ENCODE measurements at places on chromosomes 1 and 21.

- DNase-seq, result no peak
Measured at GRCh38 chr1:14067711-14068110, 367.7 kb downstream of the PRDM2 start.

DNA sequence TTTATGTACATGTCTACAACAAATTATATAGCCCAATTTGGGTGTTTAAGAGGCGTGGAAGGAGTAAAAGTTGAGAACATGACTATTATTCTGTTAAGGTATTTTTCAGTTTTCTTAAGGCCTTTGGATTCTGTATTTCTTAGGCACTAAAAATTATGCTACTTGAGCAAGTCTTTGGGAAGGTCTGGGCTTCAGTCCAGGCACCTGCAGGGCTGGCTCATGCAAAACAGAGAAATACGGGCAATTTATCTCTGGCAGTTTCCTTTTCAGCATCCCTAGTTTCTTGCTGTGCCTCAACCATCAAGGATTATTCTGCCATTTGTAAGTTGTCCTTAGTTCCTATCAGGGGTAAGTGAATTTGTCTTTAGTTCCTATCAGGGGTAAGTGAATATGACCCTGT, 358.8 kb upstream of the B3GALT2 start:
- DNase-seq, result no peak

GRCh38 chr1:218837051-218837450, 336.6 kb upstream of the LYPLAL1 start:
- DNase-seq, result no peak

DNA sequence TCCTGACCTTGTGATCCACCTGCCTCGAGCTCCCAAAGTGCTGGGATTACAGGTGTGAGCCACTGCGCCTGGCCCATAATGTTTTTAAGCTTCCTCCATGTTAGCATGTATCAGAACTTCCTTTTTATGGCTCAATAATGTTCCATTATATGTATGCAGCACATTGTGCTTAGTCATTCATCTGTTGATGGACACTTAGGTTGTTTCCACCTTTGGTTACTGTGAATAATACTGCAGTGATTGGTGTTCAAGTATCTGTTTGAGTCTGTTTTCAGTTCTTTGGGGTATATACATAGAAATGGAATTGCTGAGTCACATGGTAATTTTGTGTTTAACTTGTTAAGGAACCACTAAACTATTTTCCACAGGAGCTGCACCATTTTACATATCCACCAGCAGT, 17.7 kb downstream of the CMPK1 start:
- DNase-seq, result no peak

- no peak for DNase-seq
Measured at GRCh38 chr1:15038232-15039016, 115.1 kb upstream of the TMEM51 start.

- no peak for DNase-seq
Measured at GRCh38 chr1:5659606-5660005, 332.6 kb downstream of the NPHP4 start.

GRCh38 chr21:39675993-39676661, 63.4 kb downstream of the B3GALT5 start:
- DNase-seq, result peak; percentile 29

DNA sequence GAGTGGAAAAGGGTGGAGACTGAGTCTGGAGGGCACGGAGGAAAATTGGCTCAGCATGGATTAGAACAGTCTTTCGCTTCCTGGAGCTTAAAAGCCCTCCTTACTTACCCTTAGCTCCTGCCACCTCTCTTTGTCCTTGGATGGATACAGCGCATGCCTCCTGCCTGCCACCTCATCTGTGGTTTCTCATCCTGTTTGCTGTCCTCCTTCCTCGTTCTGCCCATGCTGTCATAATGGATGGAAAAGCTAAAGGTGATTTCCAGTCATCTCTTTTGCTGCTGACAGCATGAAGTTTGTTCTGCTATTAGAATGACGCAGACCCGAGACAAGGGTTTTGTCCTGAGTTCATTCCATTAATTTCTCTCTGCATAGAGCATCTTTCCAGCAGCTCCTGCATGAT, 425.9 kb downstream of the KIF26B start:
- no peak for DNase-seq

GRCh38 chr1:83065952-83066727, 932.8 kb downstream of the TTLL7 start:
- DNase-seq, result no peak

GRCh38 chr1:192817246-192817645, 8.4 kb downstream of the RGS2 start:
- no peak for DNase-seq

DNA sequence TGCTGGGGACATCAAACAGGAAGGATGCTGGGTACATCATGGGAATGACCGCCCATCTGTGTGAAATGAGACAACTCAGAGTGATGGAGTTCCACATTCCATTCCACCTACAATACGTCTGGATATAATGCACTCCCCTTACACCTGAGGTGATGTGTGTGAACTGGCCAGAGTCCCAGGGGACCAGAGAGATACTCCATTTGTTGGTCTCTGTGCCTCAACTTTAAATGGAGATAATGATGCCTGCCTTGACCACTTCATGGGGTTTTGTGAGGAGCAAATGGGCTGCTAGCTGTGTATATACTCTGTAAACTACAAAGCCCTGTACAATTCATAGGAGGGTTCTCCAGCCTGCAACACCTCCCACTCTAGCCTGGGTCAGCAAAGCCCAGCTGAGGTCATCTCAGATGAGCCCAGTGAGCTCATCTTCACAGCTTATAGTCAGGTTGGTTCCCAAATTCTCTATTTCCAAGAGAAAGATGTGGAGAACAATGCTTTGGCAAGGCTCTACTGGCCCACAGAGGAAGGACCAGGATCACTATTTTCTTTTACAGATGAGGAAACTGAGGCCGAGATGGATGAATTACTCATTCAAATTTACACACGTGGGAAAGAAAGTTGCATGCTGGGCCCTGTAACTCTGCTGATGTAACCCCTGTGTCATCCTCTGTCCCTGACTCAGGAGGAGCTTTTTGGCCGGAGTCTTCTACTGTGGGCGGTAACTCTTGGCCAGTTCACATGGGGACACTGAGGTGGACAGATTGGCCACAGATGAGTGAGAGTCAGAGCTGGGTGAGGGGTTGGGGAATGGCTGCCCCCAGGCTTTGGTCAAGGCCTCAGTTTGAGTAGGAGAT, 105.6 kb upstream of the GCLM start:
- DNase-seq, result no peak

GRCh38 chr21:28602546-28602945, 390.1 kb downstream of the LTN1 start:
- DNase-seq, result no peak

GRCh38 chr21:8990326-8991087, 1530.9 kb upstream of the TPTE start:
- no peak for DNase-seq

DNA sequence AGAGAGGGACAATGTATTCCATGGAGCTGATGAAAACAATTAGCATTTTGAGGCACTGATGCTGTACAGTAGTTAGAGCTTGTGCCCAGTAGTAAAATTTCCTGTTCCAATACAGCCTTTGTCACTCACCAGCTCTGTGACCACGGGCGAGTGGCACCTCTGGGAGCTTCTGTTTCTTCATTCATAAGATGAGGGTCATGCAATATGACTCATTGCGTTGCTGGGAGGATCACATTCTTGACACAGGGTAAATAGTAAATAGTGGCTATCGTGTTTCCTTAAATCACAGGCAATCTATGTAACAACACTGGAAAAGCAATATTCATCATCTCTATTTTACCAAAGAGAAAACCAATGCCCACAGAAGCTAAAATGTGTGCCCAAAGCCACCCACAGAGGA, 4.5 kb upstream of the LRRC52 start:
- no peak for DNase-seq

- no peak for DNase-seq
Measured at GRCh38 chr1:9615316-9616063, 26.8 kb downstream of the TMEM201 start.

DNA sequence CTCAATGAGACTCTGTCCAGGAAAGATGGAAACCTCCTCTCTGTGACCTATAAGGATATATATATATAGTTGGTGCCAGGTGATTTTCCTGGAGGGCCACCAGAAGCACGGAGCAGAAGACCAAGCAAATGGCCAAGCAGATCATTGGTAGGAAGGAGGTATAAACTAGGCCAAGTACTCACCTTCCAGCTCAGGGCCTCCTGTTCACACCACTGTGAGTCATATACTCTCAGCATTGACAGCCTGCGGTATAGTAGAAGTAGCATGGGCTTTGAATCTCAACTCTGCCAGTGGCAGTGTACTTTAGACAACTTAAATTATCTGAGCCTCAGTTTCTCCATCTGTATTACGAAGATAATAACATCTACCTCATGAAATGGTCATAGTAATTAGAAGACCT, 15.4 kb downstream of the IL12RB2 start:
- no peak for DNase-seq

- no peak for DNase-seq
Measured at GRCh38 chr1:245978915-245979314, 528.2 kb downstream of the SMYD3 start.

DNA sequence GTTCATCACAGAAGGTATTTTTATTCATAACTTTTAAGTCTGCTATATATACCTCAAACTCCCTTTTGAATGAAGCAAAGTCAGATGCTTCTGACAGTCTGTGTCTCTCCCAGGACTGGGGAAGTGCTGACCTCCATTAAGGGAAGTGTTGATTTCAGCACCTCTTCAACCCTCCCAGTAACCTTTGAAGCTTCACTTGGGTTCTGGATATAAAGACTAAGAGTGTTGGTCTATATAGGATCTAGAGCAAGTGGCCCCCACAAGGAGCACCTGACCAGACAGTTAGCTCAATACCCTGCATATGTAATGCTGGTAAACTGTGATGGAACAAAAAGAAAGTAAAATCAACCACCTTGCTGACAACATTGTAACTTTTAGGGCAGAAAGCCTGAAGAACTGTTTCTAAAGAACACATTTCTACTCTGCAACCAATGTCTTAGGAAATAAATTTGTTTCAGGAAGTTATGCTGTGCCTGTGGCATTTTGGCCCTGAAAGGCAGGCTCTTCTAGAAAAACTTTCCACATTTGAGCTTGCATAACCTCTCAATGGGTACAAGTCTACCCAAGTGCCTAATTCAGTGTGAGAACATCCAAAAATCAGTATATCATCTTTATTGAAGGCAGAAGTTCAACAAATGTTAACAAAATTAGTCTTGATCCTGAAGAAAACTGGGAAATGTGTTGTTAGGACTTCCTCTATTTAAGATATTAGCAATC, 865 bp upstream of the PTPN22 start:
- DNase-seq, result no peak

- no peak for DNase-seq
Measured at GRCh38 chr21:36076878-36077655, 7.2 kb downstream of the CBR1 start.

DNA sequence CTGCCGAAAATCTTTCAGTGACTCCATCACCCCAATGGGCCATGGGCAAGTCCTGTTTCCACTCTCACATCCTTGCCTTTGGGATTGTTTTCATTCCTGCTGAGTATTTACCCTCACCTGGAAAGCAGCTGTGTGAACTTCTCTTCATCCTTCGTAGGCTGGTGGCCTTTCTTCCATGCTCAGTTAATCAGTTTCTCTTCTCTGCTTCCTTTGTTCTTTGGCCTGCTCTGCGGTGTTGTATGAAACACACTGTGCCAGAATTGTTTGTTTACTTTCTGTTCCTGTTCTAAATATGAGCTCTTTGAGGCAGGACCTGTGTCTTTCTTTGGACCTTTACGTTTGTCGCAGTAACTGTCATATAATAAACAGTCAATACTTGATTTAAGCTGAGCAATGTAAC, 48.6 kb downstream of the ITSN1 start:
- DNase-seq, result no peak

GRCh38 chr1:209815931-209816341, 10.0 kb upstream of the IRF6 start:
- DNase-seq, result no peak

DNA sequence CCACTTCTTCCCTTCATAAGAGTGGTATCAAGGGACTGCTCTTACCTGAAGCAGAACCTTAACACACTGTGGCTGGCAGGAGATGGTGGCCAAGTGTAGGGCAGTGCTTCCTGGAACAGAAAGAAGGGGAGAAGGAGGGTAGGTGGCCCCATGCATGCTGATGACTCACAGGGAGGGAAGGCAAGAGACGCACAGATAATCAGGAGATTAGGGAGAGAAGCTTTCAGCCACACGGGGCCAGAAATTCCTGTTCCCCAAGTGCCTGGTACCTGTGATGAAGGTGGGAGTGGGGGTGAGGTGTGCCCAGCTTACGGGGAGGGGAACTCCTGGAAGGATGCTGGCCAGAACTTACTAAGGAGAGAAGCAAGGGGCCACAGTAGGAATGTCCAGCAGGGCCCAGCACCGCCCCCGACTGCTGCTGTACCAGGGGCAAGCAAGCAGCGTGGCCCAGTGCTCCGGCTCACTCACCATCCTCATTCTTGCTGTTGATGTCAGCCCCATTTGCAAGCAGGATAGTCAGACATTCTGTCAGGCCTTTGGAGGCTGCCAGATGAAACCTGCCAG, 7.7 kb downstream of the ANKRD35 start:
- no peak for DNase-seq

- no peak for DNase-seq
Measured at GRCh38 chr1:8476006-8476405, 158.1 kb downstream of the SLC45A1 start.

- DNase-seq, result no peak
Measured at GRCh38 chr1:167207940-167208623, 12.6 kb upstream of the POU2F1 start.

DNA sequence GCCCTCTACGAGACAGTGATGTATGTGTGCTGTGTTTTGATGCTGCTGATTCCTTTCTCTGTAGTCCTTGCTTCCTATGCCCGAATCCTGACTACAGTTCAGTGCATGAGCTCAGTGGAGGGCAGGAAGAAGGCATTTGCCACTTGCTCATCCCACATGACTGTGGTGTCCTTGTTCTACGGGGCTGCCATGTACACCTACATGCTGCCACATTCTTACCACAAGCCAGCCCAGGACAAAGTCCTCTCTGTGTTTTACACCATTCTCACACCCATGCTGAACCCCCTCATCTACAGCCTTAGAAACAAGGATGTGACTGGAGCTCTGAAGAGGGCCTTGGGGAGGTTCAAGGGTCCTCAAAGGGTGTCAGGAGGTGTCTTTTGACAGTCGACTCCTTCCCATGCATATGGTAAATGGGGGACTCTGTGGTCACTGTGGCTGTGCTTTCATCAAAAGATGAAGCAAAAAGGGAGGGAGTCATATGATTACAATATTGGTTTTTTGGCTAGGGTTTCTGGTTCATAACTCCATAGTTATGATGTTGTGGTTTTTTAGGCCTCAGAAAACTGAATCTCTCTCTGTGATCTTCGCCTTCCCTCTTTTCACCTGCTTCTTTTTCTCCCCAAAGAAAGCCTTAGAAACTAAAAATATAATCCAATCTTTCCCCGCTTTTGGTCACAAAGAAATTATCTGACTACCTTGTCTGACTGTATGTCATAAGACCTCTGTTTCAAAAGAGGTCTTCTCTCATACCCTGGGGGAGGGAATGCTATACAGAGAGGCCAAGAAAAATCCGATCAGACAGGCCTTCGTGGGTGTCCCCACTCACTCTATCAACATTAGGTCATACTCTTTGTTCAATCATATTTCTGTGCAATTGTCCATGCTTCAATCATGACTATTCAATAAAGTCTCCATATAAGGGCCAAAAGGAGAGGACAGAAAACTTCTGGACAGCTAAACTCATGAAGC, 4.2 kb downstream of the OR2T1 start:
- no peak for DNase-seq

GRCh38 chr1:9440763-9441194, 98.5 kb upstream of the SLC25A33 start:
- no peak for DNase-seq

All from left renal cortex interstitium (tissue), 4 donors.